ENCODE measurements at places on chromosomes 1 and 21.

DNA sequence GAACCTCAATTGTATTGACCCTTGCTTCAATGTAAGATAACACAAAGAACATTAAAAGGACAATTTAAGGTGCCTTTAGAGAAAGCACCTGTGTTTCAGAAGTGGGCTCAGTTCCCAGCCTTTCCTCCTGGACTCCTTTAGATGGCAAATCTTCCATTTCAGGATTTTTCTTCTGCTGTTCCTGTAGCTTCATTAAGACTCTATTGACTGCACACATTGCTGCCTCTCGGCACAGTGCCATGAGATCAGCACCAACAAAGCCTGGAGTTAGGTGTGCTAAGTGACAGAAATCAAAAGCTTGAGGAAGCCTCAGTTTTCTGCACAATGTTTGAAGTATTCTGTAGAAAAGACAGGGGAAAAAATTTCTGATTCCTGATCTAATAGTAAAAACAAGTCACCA, 40.6 kb downstream of the NVL start:
- no peak for DNase-seq

GRCh38 chr1:184866991-184867788, 107.1 kb downstream of the NIBAN1 start:
- peak; percentile 29 for DNase-seq

- no peak for DNase-seq
Observed at GRCh38 chr1:23421753-23422240, 2.8 kb downstream of the TCEA3 start.

DNA sequence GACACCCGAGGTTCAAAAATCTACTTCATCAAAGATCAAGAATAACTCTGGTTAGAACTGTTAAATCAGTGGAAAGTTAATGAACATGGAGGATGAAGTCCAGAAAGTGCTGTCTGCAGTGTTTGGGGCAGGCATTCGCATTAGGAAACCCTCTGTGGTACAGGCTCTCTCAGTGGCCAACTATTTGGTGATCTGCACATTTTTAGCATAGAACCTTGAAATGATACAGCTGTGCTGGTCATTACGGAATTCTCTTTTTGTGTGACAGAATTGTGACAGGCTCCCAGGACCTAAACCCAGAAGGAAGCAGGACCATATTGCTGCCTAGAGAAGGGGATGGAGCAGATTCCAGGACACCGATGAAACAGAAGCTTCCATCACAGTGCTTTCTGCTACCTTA, 89.0 kb downstream of the SLC45A1 start:
- no peak for DNase-seq

DNA sequence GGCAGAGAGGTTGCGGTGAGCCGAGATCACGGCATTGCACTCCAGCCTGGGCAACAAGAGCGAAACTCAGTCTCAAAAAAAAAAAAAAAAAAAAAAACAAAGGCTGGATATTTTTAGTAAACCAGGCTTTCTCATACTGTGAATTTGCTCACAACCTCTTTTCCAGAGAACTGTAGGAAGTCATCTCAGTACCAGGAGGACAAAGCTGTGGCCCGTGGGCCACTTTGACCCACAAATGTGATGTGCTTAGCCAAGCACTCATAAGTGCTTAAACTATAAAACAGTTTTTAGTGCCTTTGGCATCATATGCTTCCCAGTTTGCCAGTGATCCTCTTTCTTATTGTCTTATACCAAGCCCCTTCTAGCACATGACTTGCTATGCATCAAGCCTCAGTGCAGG, 46.5 kb downstream of the RNF11 start:
- no peak for DNase-seq

DNA sequence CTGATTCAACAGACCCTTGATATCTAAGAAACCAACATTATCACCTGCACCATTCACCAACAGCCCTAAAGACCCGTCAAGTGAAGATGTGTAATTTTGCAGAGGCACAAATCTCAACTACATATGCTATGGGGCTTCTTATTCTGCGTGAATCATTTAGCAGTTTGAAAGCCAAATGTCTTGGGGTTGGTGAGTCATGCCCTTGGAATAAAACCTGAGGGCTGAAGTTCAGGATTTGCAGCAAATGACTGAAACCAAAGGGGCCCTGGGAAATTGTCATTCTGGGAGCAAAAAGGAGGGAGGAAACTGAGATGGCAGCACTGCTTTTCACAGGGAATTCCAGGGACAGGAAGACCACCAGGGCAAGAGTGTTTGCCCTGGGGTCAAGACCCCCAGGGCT, 79.2 kb upstream of the TNR start:
- DNase-seq: no peak

- DNase-seq: no peak
Observed at GRCh38 chr1:175278734-175279116, 86.1 kb upstream of the KIAA0040 start.

- DNase-seq: no peak
Observed at GRCh38 chr1:220689666-220690065, 497 bp upstream of the C1orf115 start.

GRCh38 chr1:160794376-160794775, 1.6 kb upstream of the LY9 start:
- peak; percentile 39 for DNase-seq

- DNase-seq: peak; percentile 73
Observed at GRCh38 chr1:94061513-94062443, 59.2 kb downstream of the ABCA4 start.

DNA sequence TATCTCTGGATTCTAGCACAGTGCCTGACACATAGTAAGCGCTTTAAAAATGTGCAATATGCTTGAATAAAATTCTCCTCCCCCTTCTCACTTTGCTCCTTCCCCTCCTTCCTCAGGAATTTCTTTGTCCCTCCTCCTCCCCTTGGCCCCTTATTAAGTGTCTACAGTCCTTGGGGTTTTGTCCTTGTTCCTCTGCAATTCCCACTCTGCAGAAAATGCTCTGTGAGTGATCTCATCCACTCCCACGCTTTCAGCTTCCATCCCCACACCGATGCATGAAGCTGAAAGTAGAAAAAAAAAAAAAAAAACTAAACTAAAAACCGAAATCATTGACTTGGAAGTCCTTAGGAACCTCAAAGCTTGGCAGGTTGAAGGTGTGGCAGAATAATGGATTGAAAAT, 273.6 kb downstream of the RRAGC start:
- DNase-seq: no peak

- no peak for DNase-seq
Observed at GRCh38 chr21:38075833-38076587, 159.8 kb upstream of the KCNJ6 start.

- no peak for DNase-seq
Observed at GRCh38 chr1:116179964-116180363, 68.8 kb downstream of the MAB21L3 start.

GRCh38 chr1:193212637-193213036, 26.2 kb upstream of the B3GALT2 start:
- peak; percentile 9 for DNase-seq

DNA sequence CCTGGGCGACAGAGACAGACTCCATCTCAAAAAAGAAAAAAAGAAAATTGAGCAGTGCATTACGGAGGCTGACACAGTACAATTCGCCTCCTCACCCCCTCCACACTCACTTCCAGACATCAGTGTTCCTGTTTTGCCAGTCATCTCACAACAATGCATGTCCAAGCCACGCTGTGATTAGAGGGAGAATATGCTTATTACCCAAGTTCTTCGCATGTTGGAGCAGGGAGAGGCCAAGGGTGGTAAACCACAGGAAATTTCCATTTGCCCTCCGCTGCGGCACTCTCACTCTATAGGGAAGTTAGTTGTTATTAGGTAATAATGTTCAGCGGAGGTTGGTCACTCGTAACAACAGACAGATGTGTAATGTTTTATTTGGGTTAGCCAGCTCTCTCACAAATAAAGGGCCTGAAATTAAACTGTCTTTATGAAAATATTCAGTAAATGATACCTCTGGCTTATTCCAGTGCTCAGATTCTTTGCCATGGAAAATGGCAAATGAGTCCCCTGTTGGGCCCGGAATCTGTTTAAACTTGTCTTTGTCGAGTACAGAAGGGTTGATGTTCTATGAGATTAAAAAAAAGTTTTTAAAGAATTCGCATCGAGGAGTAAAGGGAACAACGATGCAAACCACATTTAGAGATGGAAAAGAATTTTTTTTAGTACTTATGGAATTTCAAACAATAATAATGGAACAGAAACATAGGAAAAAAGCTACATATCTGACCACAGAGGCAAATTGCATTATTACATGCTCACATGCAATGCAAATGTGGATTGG, 33.1 kb downstream of the KCNJ15 start:
- DNase-seq: peak; percentile 98

- no peak for DNase-seq
Observed at GRCh38 chr1:31596737-31597097, 20.4 kb downstream of the TINAGL1 start.

DNA sequence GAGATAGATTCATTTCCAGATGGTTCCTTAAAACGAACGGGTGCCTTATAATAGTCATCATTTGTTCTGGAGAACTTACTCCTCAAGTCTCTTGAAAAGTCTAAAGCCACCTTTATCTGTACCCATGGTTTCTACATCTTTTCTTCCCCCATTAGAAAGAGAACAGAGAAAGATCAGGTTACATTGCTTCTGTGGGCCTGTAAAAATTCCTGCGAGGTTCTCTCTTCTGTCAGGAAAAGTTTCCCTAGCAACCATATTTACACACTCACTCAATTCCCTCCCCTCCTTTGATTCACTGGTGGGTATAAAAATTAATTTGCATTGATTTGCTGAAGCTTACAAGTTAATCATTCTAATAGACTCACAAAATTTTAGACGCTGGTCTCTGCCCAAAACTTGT, 6.7 kb downstream of the PHC2 start:
- DNase-seq: no peak

DNA sequence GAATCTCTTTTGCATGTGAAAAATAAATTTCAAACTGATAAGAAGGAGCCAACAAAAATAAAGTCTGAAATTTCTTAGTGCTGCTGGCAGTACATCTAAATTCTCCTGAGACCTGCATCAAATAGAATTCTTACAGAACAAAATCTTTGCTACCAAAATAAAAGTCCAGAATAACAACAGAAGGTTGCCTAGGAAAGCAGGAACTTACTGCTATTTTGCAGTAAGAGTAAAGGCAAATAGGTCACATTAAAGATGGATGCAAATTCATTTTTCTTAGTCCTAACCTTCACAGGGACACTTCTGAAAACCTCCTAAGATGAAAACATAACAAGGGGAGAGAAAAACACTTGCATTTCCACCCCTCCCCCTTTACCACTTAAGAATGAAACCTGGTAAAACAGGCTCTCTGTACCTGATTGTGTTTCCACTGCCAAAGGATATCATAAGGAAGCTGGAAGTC, 59.0 kb downstream of the RUSC1 start:
- DNase-seq: no peak

DNA sequence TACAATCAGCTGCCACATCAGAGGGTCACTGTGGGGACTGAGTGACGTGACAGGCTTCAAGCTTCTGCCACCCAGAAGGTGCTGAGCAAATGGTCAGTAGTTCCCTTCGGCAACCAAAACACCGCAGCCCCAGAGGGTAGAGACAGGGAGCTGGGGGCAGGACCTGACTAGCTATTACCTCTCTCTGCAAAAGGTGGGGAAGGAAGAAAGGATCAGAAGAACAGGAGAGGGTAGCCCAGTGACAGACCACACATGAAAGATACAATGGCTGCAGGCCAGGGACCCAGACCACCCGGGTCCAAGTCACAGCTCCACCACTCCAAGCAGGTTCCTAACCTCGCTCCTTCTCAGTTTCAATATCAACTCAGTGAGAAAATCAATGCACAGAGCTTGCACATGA, 377.1 kb downstream of the NPHP4 start:
- DNase-seq: no peak

- DNase-seq: peak; percentile 41
Observed at GRCh38 chr21:38914528-38915293, 109.0 kb downstream of the ETS2 start.

DNA sequence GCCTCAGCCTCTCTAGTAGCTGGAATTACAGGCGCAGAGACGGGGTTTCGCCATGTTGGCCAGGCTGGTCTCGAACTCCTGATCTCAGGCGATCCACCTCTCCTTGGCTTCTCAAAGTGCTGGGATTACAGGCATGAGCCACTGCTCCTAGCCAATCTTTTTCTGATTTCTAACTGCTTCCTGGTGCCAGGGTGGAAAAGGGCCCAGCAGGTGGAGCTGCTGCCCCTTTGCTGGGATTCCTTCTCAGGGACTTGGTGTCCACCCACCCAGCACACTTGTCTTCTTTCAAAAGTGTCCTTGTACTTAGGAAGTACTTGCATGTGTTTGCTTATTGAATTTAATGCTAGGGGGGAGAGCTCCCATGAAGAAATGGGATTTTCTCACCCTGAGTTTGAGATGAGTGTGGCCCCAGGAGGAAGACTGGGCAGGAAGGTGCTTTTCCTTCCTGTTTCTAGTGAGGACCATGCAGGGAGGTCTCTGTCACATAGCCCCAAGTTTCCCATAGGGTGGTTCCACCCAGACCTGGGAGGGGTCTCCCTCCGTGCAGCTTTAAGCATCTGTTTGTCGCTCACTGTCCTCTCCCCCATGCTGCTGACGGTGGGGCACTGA, 14.2 kb downstream of the UTP11 start:
- peak; percentile 48 for DNase-seq

DNA sequence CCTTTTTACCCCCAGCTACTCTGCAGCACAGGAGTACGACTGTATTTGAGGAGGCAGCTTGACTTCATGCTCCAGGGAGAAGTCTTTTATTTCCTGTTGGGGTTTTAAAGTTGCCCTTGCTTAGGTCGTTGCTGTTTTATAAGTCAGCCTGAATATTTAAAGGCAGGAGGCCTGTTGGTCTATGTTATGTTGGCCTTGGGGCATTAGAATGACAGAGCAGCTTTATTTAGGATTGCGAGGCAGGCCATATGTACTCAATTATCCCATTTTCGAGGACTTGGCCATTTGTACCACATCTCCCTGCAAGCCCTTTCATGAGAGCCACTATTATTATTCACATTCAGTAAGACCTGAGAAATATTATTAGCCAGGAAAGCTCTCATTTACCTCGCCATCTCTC, 47.0 kb downstream of the KIF26B start:
- no peak for DNase-seq

DNA sequence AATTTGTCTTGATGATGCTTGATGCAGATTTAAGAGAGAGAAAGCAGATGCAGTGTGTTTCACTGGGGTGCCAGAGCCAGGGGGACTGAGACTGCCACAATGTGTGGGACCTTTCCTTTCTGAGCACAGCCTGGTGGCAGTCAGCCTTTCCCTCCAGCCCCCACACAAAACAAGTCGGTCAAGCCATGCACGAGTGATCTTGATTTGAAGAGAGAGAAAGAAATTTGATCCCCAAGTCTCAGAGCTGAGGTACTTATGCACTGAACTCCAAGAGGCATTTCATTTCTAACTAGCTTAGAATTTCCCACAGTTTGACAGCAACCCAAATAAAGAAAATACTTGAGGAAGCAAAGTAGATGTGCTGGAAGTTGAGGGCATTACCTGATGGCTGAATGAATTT, 193.8 kb downstream of the ST6GALNAC3 start:
- no peak for DNase-seq

GRCh38 chr1:226787071-226787470, 48.0 kb upstream of the ITPKB start:
- DNase-seq: no peak

DNA sequence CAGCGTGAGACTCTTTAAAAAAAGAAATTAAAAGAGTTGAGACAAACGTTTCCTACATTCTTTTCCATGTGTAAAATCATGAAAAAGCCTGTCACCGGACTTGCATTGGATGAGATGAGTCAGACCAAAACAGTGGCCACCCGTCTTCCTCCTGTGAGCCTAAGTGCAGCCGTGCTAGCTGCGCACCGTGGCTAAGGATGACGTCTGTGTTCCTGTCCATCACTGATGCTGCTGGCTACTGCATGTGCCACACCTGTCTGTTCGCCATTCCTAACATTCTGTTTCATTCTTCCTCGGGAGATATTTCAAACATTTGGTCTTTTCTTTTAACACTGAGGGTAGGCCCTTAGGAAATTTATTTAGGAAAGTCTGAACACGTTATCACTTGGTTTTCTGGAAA, 31.2 kb downstream of the IFNAR1 start:
- DNase-seq: no peak
